ENCODE measurements at places on chromosomes 3 and 15.

GRCh38 chr3:166013073-166013679 is 176.0 kb upstream of the BCHE start:
- no peak for DNase-seq

DNA sequence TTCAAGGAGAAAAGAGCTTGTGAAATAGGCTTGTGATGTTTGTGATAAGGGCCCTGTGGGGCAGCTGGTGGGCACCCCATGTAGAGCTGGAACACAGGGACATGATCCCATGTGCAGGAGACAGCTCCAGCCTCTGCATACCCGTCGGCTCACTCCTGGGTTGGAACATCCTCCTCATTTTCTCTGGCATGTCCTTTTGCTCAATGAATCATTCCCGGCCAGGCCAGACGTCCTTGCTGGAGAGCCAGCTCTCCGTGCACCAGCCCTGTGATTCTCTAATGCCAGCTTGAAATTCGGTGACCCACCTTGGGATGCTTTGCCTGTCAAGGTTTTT is 77.3 kb downstream of the SMAD3 start:
- DNase-seq: no peak

GRCh38 chr3:195263925-195264600 is 6.9 kb downstream of the XXYLT1 start:
- no peak for DNase-seq

DNA sequence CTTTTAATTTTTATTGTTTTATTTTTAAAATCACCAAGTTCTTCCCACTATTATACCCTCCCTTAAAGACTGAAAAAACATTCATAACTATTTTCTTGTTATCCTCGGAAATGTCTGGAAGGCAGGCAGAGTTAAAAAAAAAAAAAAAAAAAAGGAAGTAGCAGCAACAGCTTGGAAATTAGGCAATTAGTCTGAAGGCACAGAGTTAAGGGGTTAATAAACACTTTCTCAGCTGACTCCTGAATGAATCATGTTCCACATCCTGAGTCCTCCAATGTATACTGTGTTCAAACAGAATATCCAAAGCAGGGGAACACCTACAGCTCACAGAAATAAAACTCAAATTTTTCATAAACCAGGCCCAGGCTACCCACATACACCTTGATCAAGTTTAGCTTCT is 5.8 kb downstream of the HEXA start:
- DNase-seq: no peak
